ENCODE measurements at places on chromosomes 1 and 21. TPM values are rescaled to one million over a fixed set of nuclear protein-coding genes. Genes with fewer than 3 reads are reported as not detected.

The CCDC27 gene
- not detected for total RNA-seq

The MCOLN3 gene
- total RNA-seq: 3.2 TPM

The TNFSF4 gene
- total RNA-seq: not detected

The CBR3 gene
- total RNA-seq: 3.2 TPM

The C1orf226 gene
- total RNA-seq: 25.2 TPM

The PGBD5 gene
- total RNA-seq: 0.13 TPM

The NUP210L gene
- total RNA-seq: not detected

The FCRL2 gene
- 4.8 TPM for total RNA-seq

The KIF17 gene
- total RNA-seq: 0.80 TPM

The TSPAN1 gene
- 171 TPM for total RNA-seq

The RIPPLY3 gene
- total RNA-seq: 3.3 TPM

The S100A13 gene
- total RNA-seq: 49.5 TPM

The CXADR gene
- total RNA-seq: 5.0 TPM

The VSIG8 gene
- total RNA-seq: not detected

The LMX1A gene
- total RNA-seq: 1.8 TPM

The IGSF21 gene
- total RNA-seq: not detected

The ENAH gene
- total RNA-seq: 51.2 TPM

The FAM72D gene
- not detected for total RNA-seq

The FAM177B gene
- total RNA-seq: 24.0 TPM

The PMF1 gene
- total RNA-seq: 39.9 TPM

The PER3 gene
- 10.0 TPM for total RNA-seq

The ALG14 gene
- 1.9 TPM for total RNA-seq

The MCOLN2 gene
- 5.6 TPM for total RNA-seq

The CFAP74 gene
- not detected for total RNA-seq

The ADCY10 gene
- not detected for total RNA-seq

The CD53 gene
- total RNA-seq: 39.3 TPM

The GJA5 gene
- 3.9 TPM for total RNA-seq

The OR2T35 gene
- not detected for total RNA-seq

The ERICH3 gene
- total RNA-seq: 2.5 TPM

The C1orf216 gene
- 4.0 TPM for total RNA-seq

The SPRR2E gene
- total RNA-seq: not detected

The CSDE1 gene
- 292 TPM for total RNA-seq

The CLIC4 gene
- 33.5 TPM for total RNA-seq

The OR2G6 gene
- not detected for total RNA-seq

The ABCA4 gene
- total RNA-seq: 2.1 TPM

The FMO2 gene
- 1.4 TPM for total RNA-seq

The KMO gene
- not detected for total RNA-seq
